A673 (cell line): ENCODE measurements at places on chromosomes 4 and X. TPM values are rescaled to one million over a fixed set of nuclear protein-coding genes. Genes with fewer than 3 reads are reported as not detected.

Gene C4orf51
- not detected in 2 replicates for total RNA-seq

Gene HAND2
- 22.7 and 24.0 TPM in 2 replicates for total RNA-seq

Gene MXRA5
- total RNA-seq, result not detected in 2 replicates

Gene MAGEB17
- total RNA-seq, result 0.28 TPM in 1 of 2 replicates, not detected in the other

Gene RAP1GDS1
- 41.0 and 44.5 TPM in 2 replicates for total RNA-seq

DNA sequence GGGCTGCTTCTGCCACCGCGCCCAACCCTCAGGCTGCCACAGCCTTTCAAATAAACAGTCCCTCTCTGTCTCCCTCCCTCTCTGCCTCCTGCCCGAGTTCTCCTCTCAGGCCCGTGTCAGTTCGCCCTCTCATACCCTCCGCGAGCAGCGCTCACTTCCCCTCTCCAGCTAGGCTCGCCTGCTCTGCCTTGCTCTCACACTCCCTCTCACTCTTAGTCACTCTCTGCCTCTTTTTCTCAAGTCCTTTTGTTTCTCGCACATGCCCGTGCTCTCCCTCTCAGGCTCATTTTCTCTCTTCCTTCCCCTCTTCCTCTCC is 3.2 kb downstream of the EFNB1 start:
- no peak for DNase-seq
- no peaks in the 10 kb centered on the region for H3K27me3 ChIP-seq
- H3K36me3 ChIP-seq, result peaks cover 30% of the 10 kb centered on the region
- peak overlapping the region; percentile 84 for H3K27ac ChIP-seq

- H3K36me3 ChIP-seq, result no peaks in the 10 kb centered on the region
- DNase-seq, result no peak
- no peaks in the 10 kb centered on the region for H3K4me1 ChIP-seq
- H3K27ac ChIP-seq, result no peak overlapping the region
- H3K4me3 ChIP-seq, result no peak overlapping the region
These were observed 23.1 kb downstream of the CT47C1 start for GRCh38 chrX:119095936-119096335.

DNA sequence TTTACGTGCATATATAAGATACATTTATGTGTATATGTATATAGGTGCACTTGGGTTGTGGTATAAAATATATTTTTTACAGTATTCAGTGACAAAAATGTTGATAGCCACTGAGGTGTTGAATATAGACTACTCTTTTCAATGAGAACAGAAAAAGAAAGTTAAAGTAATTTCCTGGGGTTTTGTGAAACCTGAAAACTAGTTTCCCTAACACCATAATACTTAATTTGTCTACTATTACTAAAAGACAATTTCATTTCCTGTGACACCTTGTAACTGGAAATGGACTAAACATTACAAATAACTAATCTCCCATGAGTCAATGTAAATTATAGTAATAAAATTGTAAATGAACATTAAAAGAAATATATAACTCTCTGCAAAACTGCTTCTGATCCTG is 32.0 kb upstream of the MAP9 start:
- no peaks in the 10 kb centered on the region for H3K4me1 ChIP-seq
- no peaks in the 10 kb centered on the region for H3K27me3 ChIP-seq
- no peaks in the 10 kb centered on the region for H3K36me3 ChIP-seq
- no peak for DNase-seq
- H3K27ac ChIP-seq, result no peak overlapping the region
- no peak overlapping the region for H3K4me3 ChIP-seq

DNA sequence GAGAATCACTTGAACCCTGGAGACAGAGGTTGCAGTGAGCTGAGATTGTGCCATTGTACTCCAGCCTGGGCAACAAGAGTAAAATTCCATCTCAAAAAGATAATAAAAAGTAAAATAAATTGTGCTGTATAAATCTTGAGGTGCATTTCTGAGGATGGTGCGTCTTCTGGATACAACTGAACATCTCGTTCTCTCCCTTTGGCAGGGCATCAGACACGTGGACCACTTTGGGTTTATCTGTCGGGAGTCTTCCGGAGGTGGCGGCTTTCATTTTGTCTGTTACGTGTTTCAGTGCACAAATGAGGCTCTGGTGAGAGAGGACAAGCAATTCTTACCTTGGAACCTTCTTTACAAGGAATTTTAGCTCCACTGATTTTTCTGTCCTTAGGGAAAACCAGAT is 60.2 kb downstream of the PTTG2 start:
- DNase-seq, result no peak
- H3K4me1 ChIP-seq, result peaks cover 4% of the 10 kb centered on the region
- H3K36me3 ChIP-seq, result no peaks in the 10 kb centered on the region
- H3K27me3 ChIP-seq, result no peaks in the 10 kb centered on the region
- no peak overlapping the region for H3K27ac ChIP-seq
- H3K4me3 ChIP-seq, result no peak overlapping the region

GRCh38 chr4:3469386-3470243 is 6.5 kb downstream of the DOK7 start:
- no peak overlapping the region for H3K4me3 ChIP-seq
- H3K27me3 ChIP-seq, result no peaks in the 10 kb centered on the region
- H3K36me3 ChIP-seq, result no peaks in the 10 kb centered on the region
- H3K4me1 ChIP-seq, result no peaks in the 10 kb centered on the region

DNA sequence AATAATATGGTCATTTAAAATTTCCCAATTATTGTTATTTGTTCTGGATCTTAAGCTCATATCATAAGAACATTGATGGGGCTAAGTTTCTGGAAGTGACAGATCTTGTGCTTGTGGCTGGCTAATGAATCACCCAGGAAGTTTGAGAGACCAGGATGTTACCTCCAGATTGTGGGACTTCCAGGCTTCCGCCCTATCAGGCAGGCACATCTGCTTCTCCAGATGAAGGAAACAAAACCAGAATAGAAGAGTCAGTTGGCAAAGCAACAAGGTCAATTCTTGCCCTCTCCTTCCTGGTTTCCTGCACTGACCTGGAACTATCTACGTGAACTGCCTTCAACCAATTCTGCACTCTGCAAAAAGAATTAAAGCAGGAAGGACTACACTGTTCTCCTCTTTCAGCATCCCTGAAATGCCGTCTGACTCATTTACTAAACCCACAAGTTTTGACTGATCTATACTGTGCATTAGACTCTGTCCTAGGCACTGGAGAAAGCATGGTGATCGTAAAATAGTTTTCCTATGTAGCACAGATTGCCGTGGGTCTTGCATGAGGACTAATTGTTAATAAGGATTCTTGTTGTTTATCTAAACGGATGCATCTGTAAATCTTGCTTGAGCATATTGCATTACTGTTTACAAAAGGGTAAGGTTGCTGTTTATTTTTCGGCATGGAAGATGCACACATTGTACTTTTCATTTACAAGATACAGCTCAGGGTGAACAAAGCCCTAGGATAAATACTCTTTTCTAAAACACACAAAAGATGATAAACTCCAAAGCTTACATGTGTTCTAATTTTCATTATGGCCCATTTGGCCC is 74.6 kb downstream of the AMELX start:
- no peaks in the 10 kb centered on the region for H3K4me1 ChIP-seq
- H3K4me3 ChIP-seq, result no peak overlapping the region
- no peak overlapping the region for H3K27ac ChIP-seq
- no peaks in the 10 kb centered on the region for H3K36me3 ChIP-seq

- no peaks in the 10 kb centered on the region for H3K27me3 ChIP-seq
- no peaks in the 10 kb centered on the region for H3K36me3 ChIP-seq
- H3K4me3 ChIP-seq, result no peak overlapping the region
- no peaks in the 10 kb centered on the region for H3K4me1 ChIP-seq
- no peak for DNase-seq
These were observed 7.5 kb downstream of the CHM start for GRCh38 chrX:86039625-86040568.

DNA sequence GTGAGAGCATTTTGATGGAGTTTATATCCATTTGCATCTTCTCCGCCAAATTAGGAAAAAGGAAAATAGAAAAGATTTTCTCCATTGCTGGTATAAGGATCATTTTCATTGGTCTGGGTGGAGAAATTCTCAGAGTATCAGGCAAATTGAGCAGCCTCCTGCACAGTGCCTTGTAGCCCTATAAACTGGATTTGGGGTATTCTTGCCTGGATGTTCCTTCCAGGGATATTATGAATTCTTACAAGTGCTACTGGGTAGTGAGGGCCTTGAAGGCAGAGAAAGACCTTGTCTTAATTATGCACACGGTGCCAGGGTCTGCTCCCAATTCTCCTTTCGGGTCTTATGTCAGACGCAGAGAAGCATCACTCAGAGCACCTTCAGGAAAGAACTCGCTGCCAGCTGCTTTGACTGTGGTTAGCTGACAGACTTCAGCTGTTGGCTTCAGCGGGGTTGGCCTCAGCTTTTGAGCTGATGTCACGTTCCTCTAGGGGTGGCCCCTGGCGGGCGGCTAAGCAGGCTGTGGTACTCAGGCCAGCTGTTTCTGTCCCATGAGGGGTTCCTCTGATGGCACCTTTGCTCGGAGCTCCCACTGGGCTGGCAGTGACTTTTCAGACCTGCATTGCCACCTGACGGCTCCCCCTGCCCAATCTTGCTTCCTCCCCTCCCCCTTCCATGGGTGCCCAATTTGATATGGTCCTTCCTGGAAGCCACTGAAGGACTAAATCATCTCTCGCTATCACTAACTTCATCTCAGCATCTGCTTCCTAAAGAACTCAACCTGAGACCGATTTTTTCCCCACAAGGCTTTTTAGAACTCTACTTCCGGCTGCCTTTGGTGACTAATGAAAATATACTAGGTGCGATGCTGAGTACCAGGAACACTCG is 519.5 kb downstream of the BCOR start:
- no peak overlapping the region for H3K27ac ChIP-seq
- H3K4me1 ChIP-seq, result no peaks in the 10 kb centered on the region
- H3K4me3 ChIP-seq, result no peak overlapping the region
- no peaks in the 10 kb centered on the region for H3K36me3 ChIP-seq
- no peak for DNase-seq

GRCh38 chr4:14887842-14888433 is 114.3 kb upstream of the CPEB2 start:
- H3K4me1 ChIP-seq, result no peaks in the 10 kb centered on the region
- no peaks in the 10 kb centered on the region for H3K36me3 ChIP-seq
- no peak overlapping the region for H3K27ac ChIP-seq
- no peak overlapping the region for H3K4me3 ChIP-seq
- H3K27me3 ChIP-seq, result no peaks in the 10 kb centered on the region

- no peak for DNase-seq
- H3K27ac ChIP-seq, result no peak overlapping the region
- H3K4me3 ChIP-seq, result no peak overlapping the region
- H3K4me1 ChIP-seq, result no peaks in the 10 kb centered on the region
- H3K27me3 ChIP-seq, result peaks cover 7% of the 10 kb centered on the region
- no peaks in the 10 kb centered on the region for H3K36me3 ChIP-seq
These were observed 309.3 kb downstream of the FRMPD4 start for GRCh38 chrX:12447448-12448064.

- H3K36me3 ChIP-seq, result no peaks in the 10 kb centered on the region
- H3K4me3 ChIP-seq, result no peak overlapping the region
- H3K4me1 ChIP-seq, result no peaks in the 10 kb centered on the region
- peaks cover 25% of the 10 kb centered on the region for H3K27me3 ChIP-seq
- H3K27ac ChIP-seq, result no peak overlapping the region
- DNase-seq, result no peak
These were observed 38.6 kb upstream of the HMX1 start for GRCh38 chr4:8910100-8910821.

DNA sequence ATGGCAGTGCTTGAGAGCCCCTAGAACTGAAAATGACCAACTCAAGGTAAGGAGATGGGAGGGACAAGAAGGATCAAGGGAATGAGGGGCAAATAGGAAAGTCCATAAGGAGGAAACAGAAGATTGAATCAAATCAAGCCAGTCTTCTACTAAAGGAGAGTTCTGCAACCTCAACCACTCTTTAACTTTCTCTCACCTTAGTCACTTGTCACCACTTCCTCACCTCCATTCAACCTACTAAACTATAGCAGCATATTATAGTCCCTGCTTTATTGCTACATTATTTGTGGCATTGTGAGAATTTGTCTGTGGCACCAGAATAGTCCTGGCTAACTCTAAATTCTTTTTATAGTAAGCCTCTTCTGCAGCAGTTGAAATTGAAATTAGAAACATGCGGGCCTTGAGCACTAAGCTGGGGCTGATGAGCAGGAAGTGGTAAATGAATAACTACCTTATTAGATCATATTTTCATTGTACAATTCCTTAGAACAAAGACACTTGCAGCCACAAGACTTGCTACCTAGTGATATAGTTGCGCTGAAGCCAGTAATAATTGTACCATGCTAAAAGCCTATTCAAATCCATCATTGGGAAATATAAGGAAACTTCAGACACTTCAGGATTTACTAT is 336.9 kb downstream of the ZNF674 start:
- no peaks in the 10 kb centered on the region for H3K27me3 ChIP-seq
- DNase-seq, result peak; percentile 48
- H3K27ac ChIP-seq, result no peak overlapping the region

GRCh38 chr4:141329174-141329569 is 108.5 kb downstream of the ZNF330 start:
- H3K27ac ChIP-seq, result no peak overlapping the region
- peaks cover 34% of the 10 kb centered on the region for H3K27me3 ChIP-seq
- H3K4me1 ChIP-seq, result peaks cover 15% of the 10 kb centered on the region
- DNase-seq, result peak; percentile 89
- H3K4me3 ChIP-seq, result no peak overlapping the region

DNA sequence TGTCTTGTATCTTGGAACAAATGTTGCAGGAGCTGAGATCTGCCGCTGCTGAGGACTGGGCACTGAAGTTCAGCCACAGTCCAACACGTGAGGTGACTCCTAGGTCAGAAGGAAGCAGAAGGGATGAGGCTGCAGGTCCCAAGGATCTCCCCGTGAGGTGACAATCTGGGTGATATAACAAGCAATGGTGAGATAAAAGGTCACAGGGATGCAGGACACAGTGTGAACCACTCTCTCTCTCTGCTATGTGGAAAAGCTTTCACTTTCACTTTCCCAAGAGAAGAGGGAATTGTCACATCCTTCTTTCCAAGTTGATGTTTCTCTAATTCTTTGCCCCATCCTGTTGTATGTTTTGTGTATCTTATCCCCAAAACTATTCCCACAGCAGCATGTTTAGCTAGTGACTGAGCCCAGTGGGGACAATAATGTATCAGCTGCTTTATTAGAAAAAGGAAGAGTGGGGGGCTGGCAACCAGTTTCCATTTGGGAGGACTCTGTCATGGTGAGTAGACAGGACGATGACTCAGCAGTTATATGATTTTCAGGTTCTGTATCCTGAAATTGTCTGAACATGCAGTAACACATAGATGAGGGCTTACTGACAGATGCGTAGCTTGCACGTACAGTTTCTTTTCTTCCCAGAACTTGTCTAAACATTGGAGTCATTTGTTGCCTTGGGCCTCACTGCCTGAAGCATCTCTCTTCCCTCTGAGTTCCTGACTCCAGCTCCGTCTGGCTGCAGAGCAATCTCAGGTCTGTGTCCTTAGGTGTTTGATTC is 1415.8 kb upstream of the TENM3 start:
- DNase-seq, result no peak
- H3K36me3 ChIP-seq, result no peaks in the 10 kb centered on the region
- no peak overlapping the region for H3K27ac ChIP-seq
- H3K27me3 ChIP-seq, result no peaks in the 10 kb centered on the region
- H3K4me3 ChIP-seq, result no peak overlapping the region

DNA sequence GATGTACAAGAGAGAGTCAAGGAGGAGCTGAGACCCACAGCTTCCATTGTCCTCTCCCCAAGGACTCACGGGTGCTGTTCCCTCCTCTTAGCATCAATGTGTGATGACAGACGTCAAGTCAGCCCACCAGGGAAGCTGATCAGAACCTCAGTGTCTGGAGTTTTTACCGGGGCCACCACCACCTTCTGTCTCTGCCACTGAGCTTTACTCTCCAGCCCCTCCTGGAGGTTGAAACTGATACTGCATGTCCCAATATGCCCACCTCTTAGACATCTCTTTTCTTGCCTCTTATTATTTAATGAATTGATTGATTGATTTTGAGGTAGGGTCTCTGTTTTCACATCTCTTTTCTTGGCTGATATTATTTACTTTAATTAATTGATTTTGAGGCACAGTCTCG is 10.3 kb upstream of the AKAP17A start:
- H3K36me3 ChIP-seq, result no peaks in the 10 kb centered on the region
- no peak overlapping the region for H3K27ac ChIP-seq
- no peaks in the 10 kb centered on the region for H3K27me3 ChIP-seq
- no peaks in the 10 kb centered on the region for H3K4me1 ChIP-seq
- DNase-seq, result peak; percentile 89
